ENCODE measurements at places on chromosomes 1 and 21.

GRCh38 chr1:182783068-182783467, 6.5 kb upstream of the NPL start:
- DNase-seq: no peak

GRCh38 chr1:97368296-97368695, 552.5 kb downstream of the DPYD start:
- no peak for DNase-seq

- no peak for DNase-seq
These were observed 63.6 kb upstream of the TNFSF18 start for GRCh38 chr1:173114346-173114745.

DNA sequence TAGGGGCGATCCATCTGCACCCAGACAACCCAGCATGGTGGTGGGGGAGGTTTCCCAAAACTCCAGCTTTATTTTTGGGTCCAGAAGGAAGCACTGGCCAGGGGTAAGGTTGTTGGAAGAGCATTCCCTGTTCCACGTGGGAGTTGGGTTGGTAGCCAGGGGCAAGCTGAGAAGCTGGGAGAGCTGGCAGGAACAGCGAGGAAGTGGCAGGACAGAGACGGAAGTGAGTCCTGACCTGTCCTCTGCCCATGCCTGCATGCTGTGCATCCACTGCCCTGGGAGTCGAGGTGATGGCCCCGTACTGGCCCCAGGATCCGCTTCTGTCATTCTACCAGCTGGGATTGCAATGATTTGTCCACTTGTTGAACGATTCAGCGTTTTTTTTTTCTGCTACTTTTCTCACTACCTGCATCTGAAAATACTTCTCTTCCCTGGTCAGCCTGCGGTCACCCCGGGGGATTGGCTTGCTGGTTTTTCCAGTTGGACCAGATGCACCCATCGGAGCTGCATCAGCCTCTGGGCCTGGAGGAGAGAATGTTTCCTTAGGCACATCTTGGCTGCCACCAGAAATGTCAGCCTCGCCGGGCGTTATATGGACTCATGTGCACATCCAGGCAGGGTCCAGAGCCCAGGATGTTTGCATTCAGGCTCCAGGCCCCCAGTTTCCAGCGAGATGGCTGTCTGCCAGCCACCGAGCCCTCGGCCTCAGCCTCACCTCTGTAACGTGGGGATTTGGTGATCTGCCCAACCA, 28.3 kb upstream of the TMPRSS2 start:
- DNase-seq: no peak

DNA sequence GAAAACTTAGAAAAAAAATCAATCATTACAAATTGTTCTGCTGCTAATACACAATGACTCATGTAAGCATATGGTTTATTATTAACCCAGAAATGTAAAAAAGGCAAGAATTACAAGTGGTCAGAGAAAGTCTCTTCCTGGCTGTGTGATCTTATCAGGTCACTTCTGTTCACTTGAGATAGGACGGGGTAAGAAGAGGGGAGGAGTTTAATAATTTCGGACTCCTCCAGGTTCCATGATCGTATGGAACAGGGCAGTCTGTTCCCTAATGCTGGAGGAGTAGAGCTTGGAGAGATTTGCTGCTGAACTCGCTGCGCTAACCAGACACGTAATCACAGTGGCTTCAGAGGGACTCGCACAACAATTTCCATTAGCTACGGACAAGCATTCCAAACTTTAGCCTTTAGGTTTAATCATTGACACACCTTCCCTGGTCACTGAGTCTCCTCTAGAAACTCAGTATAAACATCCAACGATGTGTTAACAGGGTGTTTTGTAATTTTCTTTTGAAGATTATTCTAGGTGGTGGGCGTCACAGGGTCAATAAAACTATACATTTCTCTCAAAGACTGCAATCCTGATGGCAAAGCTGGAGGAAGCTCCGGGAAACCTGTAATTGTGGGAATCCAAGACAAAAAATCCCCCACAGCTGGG, 1.3 kb downstream of the CRYZ start:
- DNase-seq: no peak

GRCh38 chr21:39189857-39190604, 6.8 kb upstream of the PSMG1 start:
- no peak for DNase-seq

DNA sequence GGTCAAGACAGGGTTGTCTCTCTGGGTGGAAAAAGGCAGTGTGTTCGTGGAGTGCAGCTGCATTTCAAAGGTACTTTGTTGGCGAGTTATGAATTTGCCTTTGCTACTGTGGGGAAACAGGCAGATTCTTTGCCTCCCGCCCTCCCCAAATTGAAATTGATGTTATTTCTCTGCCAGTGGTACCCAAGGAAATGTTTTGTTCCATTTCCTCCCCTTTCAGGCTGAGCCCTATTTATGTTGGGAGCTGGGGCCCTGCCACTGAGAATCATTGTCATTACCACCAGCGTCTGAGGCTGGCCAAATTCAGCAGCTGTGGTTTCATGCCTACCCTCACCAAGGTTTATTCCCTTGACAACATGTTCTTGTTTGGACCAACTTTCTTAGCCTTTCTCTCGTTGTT, 48.5 kb upstream of the OLIG2 start:
- DNase-seq: peak; percentile 14

GRCh38 chr1:41051022-41051421, 29.5 kb upstream of the SLFNL1 start:
- DNase-seq: no peak

DNA sequence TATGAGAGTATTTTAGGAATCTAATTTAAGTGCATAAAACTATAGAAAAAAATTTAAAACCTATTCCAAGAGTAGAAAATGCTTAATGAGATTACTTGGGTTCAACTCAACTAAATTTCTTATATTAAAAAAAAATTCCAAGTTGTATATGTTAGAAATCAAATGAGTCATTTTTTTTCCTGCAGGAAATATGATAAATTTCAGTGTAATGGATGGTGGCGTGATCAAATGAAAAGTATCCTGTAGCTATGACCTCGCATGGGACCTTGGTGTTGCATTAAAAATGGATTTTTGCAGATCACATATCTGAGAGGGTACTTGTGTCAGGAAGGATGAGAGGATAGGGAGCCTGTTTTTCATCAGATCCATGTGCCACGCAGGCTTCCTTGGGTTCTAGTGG, 17.9 kb downstream of the ATP5PO start:
- no peak for DNase-seq

GRCh38 chr1:115228191-115228590, 109.9 kb downstream of the NGF start:
- DNase-seq: no peak

GRCh38 chr1:152919071-152919470, 10.7 kb downstream of the IVL start:
- no peak for DNase-seq

GRCh38 chr1:43370564-43370963, 2.8 kb upstream of the ELOVL1 start:
- DNase-seq: no peak

DNA sequence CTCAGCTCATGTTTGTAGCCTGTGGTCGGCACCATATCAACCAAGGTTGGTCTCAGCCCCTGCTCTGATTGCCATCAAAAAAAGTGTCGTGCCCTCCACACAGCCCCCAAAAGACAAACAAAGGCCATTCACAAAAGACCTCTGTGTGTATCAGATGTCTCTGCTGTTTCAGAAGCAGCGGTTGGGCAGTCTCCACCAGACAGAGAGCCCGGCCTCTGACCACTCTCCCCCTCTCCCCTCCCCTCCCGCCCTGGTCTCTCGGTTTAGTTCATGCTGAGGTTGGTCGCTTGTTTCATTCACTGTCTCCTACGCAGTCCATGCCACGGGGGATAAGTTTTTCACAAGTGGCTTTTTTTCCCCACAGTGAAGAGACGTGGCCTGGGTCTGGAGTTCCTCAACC, 27.1 kb downstream of the ACTA1 start:
- DNase-seq: peak; percentile 15

DNA sequence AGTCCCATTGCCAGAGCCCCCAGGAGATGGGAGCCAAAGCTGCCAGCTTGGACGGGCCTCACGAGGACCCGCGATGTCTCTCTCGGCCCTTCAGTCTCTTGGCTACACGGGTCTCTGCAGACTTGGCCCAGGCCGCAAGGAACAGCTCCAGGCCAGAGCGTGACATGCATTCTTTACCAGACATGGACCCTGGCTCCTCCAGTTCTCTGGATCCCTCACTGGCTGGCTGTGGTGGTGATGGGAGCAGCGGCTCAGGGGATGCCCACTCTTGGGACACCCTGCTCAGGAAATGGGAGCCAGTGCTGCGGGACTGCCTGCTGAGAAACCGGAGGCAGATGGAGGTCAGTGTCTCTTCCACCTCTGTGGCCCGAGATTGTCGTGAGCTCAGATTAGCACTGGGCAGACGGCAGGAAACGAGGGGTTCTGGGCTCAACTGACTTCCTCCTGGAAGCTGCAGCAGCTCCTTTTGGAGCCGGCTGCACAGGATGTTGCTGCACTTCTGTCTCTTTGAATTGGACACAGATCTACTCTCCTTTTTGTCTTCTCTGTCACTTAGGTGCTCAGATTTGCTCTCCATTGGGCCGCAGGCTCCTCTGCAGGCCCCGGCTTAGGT, 68.0 kb downstream of the DISC1 start:
- DNase-seq: no peak

DNA sequence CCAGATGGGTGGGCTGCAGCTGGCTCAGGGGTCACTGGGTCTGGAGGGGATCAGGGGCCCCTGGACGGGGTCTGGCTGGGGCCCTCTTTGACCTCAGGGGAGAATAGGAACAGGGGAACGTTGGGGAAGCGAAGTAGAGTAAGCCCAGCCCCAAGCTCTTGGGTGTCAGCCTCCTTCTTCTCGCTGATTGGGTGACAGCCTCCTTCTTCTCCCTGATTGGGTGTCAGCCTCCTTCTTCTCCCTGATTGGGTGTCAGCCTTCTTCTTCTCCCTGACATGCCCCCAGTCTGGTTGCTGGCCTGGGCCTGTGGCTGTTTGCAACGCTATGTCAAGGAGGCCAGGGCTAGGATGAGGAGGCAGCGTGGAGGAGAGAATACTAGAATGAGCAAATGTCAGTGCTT, 76.7 kb upstream of the CASZ1 start:
- DNase-seq: no peak

- DNase-seq: no peak
These were observed 12.3 kb downstream of the PHLDA3 start for GRCh38 chr1:201456499-201457309.

DNA sequence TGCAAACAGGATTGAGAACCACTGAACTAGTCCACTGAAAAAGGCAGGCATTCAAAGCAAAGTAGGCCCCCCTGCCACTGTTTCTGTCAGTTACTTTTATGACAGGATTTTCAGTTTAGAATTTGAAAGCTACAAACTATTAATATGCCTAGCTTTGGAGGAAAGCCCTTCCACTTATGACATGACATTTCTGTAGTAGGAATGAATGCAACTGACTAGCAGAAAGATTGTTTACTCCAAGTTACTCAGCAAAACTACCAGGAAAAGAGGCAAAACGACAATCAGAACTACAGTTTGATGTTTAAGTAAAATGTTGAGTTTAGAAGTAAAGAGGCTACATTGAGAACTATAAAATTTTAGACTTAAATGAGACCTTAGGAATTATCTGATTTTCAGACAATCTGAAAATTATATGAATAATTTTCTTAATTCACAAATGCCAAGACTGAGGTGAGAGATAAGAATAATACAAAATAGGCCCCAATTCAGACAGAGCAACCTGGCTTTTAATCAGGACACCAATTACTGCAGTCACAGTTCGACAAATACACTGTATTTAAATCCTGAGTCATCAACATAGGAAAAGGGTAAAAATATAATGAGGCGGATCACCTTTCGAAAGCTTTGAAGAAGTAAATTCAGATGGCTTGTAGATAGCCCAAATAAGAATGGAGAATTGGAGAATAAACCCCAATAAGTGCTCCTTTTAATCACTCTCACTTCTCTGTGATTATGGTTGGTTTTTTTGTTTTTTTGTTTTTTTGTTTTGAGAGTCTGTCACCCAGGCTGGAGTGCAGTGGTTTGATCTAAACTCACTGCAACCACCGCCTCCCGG, 2.2 kb downstream of the PRKAB2 start:
- DNase-seq: no peak

DNA sequence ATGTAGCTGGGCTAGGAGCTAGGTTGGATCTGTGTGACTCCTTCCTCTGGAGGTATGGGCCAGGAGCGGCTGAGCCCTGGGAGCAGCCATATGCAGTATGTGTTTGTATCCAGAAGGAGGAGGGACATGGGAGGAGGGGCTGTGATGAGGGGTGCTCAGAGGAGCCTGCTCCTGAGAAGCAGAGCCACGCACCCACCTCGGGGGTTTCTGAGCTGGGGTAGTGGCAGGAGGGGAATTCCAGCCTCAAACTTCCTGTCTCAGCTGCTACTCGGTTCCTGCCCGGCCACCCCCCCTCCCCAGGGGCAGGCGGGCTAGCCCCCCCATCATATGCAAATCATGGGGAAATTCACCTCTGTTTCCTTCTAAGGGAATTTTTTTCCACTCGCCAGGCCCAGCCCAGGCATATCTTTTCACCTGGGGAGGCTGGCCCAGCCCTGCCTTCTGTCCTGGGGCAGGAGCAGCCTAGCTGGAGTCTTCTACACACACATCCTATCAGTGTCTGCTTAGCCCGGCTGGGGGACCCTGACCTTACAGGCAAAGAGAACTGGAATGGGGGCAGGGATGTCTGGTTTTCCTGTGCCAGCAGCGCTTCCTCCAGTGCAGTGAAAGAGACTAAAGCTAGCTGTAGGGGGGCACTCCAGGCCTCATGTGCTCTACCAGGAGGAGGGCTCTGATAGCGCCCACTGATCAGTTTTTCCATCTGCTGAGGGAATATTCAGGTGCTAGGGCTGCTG, 3.0 kb downstream of the ZC3H12A start:
- DNase-seq: peak; percentile 87

DNA sequence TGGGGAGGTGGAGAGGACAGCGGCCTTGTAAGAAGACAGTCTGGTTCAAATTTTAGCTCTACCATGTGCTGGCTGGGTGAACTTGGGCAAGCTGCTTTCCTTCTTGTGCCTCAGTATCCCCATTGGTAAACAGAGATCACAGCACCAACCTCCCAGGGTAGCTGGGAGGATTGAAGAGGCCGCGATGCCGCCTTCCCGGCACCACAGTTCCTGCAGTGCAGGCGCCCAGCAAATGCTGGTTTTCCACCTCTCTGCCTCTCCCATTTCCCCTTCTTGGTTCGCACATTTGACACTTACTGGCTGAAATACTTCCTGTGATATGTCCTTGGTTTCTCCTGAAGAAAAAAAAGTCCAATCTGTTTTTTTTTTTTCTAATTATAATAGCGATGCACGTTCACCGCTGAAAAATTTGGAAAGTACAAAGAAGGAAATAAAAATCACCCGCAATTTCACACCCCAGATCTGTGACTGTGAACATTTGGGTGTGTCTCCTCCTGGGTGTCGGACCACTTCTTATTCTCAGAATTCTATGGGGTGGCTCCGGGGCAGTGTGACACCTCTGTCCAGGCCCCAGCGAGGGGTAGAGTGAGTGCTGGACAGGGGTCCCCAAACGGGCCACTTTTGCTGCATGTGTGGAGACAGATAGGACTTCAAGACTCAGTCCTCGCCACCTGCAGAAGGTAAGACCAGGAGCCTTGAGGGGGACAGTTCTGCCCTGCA, 73.1 kb downstream of the RUNX3 start:
- no peak for DNase-seq

- no peak for DNase-seq
These were observed 5.7 kb downstream of the SLC25A33 start for GRCh38 chr1:9544926-9545325.
